Stimulated activated CD4-positive, alpha-beta T cell treated with anti-CD3 and anti-CD28 coated beads, TNF-alpha, amount 100 ng/mL, for 4 hours (primary cell): ENCODE measurements at places on chromosomes 7 and 10.

DNA sequence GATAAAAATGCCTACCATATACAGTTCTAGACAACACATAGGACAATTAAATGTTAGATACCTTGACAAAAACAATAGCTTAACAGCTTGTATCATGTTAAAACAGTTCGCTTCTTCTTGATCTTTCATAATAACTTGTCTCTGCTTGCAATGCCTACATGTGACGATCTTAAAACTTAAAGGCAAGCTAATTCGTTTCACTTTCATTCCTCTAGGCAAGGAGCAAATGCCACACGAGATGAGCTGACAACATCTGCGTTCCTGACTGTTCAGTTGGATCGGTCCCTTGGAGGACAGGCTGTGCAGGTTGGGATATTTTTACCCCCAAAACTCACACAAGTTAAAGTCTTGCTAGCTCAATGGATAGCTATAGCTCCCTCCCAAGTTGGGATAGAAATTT, 51.6 kb upstream of the ARL4A start:
- no peak for DNase-seq

GRCh38 chr10:34776090-34776690, 38.9 kb downstream of the PARD3 start:
- no peak for DNase-seq

GRCh38 chr7:83947260-83947659, 247.3 kb downstream of the SEMA3A start:
- no peak for DNase-seq

DNA sequence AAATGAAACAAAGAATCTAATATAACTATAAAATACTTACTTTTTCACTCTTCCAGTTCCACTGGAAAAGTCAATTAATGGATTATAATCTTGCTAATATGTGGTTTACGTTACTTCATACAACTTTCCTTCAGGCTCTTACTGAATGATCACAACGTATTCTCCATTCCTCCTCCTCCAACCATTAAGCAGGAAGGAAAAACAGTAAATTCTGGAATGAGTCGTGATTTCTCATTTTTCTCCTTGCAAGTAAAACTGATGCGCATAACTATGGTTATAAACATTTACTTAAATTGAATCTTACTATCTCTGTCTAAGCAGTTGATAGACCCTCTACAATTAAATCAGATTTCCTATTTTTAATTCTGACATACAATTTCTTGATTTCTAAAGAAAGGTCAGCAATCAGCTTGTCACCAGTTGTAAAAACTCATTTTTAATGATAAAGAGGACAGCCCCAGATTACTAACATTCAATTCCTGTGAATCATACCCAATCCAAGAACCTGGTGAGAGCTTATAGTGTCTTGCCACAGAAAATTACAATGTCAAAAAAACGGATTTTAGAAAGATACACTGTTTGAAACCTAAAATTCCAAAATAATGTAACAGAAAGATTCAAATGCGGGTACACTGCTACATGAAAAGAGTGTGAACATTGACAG, 64.3 kb downstream of the EZH2 start:
- no peak for DNase-seq

DNA sequence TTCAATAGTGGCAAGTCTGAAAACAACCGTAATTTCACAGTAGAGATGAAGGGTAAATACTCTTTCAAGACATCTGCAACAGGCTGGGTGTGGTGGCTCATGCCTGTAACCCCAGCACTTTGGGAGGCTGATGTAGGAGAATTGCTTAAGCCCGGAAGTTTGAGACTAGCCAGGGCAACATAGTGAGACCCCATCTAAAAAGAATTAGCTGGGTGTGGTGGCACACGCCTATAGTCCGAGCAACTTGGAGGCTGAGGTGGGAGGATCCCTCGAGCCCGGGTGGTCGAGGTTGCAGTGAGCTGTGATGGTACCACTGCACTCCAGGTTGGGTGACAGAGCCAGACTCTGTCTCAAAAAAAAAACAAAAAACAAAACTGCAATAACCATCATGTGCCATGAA, 71.8 kb downstream of the PFKFB3 start:
- no peak for DNase-seq

GRCh38 chr7:25167262-25167843, 42.3 kb upstream of the CYCS start:
- no peak for DNase-seq

- no peak for DNase-seq
Measured at GRCh38 chr10:97185326-97186058, at the start of gene SLIT1. SLIT1 (minus strand) TSS chr10:97185959; CDS start chr10:97185674, 285 bp downstream.

DNA sequence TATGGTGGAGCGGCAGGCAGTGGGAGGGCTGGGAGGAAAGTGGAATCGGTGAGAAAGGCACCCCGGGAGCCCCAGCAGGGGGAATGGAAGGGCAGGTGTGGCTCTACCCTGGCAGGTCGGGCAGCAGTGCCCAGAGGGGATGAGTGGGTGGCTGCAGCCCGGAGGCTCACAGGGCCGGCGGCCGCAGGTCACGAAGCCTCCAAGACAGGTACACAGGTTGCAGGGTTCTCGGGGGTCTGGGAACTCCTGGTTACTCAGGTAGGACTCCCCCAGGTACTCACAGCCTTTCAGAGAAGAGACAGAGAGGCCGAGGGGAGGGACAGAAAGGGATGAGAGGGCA, 21.8 kb downstream of the KCP start:
- DNase-seq, result no peak

GRCh38 chr7:4102231-4102841, 579.8 kb upstream of the FOXK1 start:
- no peak for DNase-seq

DNA sequence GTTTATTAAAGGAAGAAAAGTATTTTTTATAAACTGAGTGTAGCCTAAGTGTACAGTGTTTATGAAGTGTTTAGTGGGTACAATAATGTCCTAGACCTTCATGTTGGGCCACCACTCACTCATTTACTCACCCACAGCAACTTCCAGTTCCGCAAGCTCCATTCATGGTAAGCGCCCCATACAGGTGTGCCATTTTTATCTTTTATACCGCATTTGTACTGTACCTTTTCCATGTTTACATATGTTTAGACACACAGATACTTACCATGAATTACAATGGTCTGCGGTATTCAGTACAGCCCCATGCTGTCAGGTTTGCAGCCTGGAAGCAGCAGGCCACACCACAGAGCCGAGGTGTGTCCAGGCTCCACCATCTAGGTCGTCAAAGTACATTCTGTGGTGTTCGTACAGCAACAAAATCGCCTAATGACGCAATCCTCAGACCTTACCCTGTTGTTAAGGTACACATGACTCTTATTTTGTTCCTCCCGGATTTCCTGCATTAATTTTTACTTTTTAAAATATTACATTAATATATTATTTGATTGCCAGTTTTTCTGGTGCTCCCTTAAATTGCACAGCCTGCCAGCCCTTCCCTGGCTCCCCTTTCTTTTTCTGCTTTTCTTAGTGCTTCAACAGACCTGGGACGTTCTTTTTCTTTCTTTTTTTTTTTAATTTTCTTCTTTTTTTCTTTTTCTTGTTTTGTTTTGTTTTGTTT, 881 bp upstream of the SSBP1 start:
- no peak for DNase-seq

DNA sequence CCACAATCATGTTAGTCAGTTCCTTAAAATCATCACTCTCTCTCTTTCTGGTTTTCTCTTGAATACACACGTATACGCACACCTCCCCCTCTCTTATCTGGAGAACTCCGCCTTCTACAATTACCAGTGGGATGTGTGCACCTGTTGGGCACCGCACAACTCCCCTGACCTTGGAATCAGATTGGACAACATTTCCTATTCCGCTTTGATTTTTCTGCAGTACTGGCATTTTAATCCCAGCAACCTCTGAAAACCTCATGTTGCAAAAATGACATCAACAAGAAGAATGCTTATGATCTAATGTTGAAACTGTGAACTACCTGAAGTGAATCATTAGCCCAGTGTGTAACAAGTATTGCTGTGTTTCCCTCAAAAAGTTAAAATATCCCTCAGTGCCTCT, 109.6 kb downstream of the KIAA1217 start:
- DNase-seq, result no peak

DNA sequence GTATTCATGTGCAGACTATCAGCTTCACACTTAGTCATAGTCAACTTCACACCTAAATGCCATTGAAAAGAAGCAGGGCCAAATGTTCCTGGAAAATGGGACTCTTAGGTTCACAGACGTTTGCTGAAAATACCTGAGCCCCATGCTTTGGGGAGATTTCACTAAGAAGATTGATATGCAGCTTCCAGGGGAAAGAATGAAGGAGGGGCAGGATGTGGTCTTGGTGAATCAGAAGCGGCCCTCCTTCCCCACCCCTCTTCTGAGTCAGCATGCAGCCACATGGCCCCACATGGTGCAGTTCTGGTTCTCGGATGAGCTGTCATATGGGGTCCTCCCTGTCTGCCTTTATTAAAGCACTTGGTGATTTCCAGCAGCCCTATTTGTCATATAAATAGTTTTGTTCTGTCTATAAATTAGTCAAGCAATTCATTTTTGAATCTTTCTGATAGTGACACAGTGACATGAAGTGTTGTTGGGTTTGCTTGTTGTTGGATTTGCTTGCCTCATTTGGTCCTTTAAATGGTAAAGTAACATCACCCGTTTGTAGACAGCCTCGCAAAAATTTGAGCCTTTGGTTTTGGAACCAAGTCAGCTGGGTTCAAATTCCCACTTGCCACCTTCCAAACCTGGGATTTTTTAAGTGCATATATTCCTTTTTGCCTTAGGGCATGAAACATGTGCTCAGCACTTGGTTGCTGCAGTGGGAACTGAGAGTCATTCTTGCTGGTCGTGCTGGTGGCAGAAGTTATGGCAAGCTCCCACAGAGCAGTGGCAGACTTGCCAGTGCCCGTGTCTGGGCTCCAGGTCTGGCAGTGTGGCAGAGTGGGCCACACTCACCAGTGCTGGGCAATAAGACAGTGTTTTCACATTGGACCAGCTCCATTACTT, 68.1 kb upstream of the CDK6 start:
- peak; percentile 75 for DNase-seq

- no peak for DNase-seq
Measured at GRCh38 chr10:58599927-58600553, 87.4 kb downstream of the BICC1 start.

DNA sequence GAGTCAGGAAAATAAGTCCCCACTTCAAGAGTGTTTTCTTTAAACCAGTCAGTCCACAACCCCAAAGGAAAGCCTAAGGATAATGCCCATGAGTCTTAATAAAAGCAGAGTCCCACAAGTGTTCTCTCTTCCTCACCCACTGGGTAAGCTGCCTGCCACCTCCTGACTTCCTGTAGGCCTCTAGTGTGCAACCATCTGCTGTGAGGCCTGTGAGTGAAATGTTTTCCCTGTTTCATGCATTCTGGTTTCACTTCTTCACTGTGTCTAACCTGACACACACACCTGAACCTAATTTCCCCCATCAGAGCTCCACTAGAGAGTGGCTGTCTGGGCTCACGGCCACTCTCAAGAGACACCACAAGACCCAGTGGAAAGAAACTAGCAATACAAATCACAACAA, 38.9 kb upstream of the GDF10 start:
- DNase-seq, result peak; percentile 13

DNA sequence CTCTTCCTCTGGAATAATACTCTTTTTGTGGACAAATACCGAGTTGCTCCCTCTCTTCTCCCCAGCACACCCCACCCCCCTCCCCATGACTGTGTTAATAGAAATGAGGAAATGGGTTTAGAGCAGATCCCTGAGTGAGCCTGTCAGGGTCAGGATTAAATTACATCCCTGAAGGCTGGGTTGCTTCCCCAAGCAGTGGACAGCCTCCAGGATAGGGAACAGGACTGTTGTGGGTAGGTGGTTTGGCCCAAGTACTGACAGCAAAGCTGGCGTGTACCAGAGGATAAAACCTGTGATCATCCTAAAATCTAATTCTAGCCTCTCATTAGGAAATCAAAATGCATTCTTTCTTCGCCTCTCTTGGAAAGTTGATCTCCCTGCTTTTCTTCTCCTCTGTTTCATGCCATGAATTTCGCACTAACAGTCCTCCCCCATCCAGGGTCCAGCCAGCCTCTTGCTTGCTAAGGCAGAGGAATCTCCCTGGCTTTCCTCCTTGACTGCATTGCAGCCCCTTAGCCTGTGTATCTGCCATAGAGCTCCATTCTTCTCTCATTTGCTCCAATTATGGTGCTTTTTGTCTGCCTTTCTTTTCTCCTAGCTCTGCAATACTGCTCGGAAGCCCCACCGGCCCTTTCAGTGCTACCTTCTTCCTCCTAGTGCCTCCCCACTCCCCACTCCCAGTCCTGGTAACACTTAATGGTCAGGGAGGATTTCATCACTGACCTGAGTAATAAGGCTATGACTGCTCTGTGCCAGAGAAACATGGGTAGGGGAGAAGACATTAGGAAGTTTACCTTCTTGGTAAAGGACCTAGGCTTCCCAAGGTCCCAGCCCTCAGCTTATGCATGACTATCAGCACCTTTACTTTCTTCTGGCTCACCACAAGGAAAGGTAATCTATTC, 8.4 kb downstream of the LRRC4 start:
- DNase-seq, result no peak

DNA sequence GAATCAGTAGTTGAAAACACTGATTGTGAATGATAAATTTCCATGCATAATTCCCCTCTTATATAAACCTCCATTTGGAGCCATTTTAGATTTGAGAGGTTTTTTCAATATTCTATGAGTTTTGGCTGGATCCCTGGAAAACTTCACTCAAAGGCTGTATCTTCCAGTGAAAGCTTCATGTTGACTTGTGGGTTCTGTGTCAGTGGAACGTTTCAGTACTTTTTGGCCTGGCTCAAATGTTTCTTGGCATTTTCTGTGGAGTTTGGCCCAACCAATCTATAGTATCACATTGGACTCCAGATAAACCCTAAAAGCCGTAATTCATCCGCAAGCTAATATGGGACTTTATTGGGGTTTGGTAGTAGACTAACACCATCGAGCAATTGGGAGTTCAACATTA, 172.6 kb upstream of the PRPS1L1 start:
- DNase-seq, result no peak

DNA sequence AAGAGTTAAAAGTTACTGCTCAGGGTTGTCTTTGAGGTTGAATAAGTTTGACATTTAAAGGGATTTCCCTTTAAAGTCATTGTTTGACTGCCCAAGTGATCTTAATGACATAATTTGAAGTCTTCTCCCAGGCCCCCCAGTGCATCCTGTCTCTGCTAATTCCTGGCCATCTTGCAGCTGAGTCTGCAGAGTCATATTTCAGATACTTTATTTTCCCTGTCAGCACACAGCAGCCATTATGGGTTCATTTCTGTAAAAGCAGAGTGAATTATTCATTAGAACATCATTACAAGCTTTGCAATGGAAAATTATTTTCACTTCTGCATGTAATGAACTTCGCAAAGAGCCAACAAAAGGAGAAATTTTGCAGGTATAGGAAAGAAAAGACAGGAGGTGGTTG, 536.6 kb downstream of the GALNT17 start:
- no peak for DNase-seq

- no peak for DNase-seq
Measured at GRCh38 chr7:81410471-81411117, 359.3 kb downstream of the HGF start.
